ENCODE measurements at places on chromosomes 13 and 19. TPM values are rescaled to one million over a fixed set of nuclear protein-coding genes. Genes with fewer than 3 reads are reported as not detected.

- DNase-seq = no peak
Measured at GRCh38 chr13:43742911-43743310, 43.9 kb downstream of the ENOX1 start.

GRCh38 chr19:42075616-42076379 is at the start of gene ZNF574:
Gene ZNF574, plus strand, starts transcription at chr19:42076166. Its CDS starts 2,441 bp downstream, at chr19:42078607.
- DNase-seq = peak; percentile 97

Gene MAP2K2
- 76.9 TPM for polyA plus RNA-seq

DNA sequence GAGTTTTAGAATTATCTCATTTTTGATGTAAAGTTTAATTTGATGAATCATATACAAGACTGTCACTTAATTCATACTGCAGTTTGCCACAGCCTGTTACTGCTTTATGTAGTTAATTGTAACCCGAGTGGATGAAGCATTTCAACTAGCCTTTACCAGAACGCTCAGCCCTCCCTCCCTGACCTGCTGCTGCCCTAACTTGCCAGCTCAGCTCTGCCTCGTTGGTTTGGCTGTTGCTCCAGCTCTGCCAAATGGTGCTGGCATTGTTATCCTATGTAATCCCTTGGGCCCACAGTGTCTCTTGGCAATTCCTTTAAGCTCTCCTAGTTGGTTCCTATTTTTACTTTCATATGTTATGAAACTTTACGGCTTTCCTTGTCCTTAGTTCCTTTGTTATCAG is 113.3 kb downstream of the LMO7 start:
- DNase-seq = no peak

Gene FUT6
- polyA plus RNA-seq = not detected

Gene KLK14
- polyA plus RNA-seq = 0.06 TPM

Gene PDE4A
- polyA plus RNA-seq = 3.4 TPM

Gene CEACAM4
- polyA plus RNA-seq = not detected
